ENCODE measurements at places on chromosomes 3 and 15. TPM values are rescaled to one million over a fixed set of nuclear protein-coding genes. Genes with fewer than 3 reads are reported as not detected.

DNA sequence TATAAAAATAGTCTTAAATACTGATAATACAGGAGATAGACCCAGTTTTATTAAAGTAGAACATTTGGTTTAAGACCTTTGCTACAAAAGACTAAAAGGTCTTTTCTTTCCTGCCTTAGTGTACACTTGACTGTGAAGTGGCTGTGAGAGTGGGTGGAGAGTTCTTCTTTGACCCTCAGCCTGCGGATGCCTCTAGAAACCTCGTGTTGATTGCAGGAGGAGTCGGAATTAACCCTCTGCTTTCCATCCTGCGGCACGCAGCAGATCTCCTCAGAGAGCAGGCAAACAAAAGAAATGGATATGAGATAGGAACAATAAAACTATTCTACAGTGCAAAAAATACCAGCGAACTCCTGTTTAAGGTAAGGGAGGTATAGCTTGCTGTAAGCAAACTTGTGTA, 36.5 kb downstream of the OXNAD1 start:
- no peak for DNase-seq

- no peak for DNase-seq
Measured at GRCh38 chr3:153210660-153211059, 48.6 kb downstream of the RAP2B start.

DNA sequence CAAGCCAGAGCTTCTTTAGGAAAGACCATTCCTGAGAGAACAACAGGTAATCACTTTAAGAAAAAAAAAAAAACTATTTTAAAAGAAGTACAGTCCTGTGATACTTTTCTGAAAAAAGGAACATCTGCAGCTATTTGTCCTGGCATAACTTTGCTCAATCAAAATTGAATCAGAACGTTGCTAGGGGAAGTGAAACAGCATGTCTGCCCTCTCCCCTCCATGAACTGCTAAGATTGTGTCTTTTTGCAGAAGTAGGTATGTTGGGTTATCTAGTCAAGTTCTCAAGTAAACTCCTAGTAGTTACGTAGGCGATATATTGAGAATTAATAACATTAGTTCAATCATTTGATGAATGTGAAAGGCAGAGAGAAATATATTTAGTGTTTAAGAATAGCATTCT, 1013.3 kb downstream of the TUSC7 start:
- DNase-seq: no peak

DNA sequence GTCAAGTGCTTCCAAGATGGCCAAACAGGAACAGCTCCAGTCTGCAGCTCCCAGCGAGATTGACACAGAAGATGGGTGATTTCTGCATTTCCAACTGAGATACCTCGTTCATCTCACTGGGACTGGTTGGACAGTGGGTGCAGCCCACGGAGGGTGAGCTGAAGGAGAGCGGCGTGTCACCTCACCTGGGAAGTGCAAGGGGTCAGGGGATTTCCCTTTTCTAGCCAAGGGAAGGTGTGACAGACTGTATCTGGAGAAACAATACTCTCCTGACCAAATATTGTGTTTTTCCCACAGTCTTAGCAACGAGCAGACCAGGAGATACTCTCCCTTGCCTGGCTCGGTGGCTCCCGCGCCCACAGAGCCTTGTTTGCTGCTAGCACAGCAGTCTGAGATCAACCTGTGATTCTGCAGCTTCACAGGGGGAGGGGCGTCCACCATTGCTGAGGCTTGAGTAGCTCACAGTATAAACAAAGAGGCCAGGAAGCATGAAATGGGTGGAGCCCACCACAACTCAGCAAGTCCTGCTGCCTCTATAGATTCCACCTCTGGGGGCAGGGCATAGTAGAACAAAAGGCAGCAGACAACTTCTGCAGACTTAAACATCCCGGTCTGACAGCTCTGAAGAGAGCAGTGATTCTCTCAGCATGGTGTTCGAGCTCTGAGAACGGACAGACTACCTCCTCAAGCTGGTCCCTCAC, 293.5 kb upstream of the SUCLG2 start:
- DNase-seq: peak; percentile 35

- DNase-seq: no peak
Measured at GRCh38 chr3:159185443-159186050, 383.7 kb downstream of the MFSD1 start.

DNA sequence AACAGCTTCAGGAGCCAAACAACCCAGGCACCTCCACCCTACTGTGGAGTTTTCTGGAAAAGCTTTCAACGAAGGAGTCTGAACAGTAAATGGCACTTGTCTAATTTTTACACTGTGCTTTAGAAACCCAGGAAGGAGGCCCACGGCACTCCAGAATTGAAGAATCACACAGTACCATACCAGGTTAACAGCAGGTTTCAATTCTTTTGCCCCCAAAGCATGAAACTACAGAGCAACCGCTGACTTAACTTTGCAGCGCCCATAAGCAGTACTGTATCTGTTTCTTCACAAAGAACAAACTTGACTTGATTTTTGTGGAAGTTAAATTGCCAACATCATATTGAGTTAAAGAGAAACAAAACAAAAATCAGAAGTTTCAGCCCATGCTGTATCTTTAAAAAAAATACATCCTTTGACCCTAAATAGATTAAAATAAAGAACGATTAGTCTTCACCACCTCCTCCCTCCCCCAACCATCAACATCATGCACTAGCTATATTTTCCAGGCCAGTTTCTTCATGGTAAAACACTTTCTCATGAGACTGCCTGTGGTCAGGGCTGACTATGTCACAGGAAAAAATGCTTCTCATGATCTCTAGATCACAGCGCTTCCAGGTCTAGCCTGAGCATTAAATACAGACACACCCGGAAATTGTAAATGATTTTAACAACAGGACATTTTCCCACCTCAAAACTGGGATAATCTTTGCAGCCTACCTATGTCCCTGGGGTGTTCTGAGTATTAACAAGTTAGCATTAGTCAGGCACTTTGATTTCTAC, 456.3 kb downstream of the FOXP1 start:
- peak; percentile 21 for DNase-seq

DNA sequence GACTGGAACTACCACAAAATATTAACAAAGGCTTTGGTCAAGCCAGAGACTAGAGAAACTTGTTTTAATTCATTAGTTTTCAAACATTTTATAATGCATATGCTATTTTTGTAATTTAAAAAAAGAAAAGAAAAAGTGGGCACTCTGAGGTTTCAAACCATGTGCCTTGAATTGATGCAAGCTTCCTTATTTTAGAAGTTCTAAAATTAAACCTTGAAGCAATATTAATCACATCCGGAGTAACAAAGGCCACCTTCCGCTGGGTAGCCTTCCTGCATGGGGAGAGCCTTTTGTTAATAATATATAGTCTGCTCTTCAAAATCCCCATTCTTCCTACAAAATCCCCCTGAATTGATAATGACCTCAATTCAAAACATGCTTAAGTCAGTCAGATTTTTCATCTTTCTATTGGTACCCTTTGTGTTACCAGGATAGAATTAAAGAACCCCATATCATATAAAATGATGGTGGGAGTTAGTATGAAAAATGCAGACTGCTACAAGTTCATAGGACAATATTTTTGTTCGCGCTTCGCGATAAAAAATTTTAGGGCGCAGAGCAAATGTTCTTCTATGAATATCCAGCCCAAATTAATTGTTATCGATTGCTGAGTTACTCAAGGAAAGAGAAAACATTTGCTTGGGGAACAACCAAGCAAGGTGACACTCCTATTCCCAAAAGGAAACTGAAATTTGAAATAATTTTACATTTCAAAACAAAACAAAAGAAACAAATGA, 30.6 kb downstream of the LDHAL6B start:
- no peak for DNase-seq

DNA sequence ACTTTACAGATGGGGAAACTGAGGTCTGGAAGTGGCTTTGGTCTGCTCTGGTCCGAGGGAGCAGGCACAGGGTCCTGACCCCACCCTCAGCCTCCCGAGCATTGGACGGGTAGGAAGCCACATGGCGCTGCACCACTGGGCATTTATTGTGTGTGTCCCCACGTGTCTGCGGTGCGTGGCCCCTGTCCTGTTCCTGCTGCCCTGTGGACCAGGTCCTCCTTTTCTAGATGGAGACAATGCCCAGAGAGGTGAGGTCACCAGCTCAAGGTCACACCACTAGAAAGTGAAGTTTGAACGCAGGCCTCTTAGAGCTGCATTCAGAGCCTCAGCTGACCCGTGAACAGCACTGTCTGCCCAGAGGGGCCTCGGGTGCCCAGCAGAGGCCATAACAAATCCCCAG, 26.8 kb downstream of the DUSP7 start:
- no peak for DNase-seq

- DNase-seq: no peak
Measured at GRCh38 chr3:67228136-67228535, 230.0 kb downstream of the KBTBD8 start.

- no peak for DNase-seq
Measured at GRCh38 chr15:68256675-68257450, 20.7 kb upstream of the FEM1B start.

Gene DGKG
- 10.1 TPM for total RNA-seq

Gene PLSCR5
- total RNA-seq: not detected

Gene HIGD2B
- total RNA-seq: not detected

Gene SERPINI1
- 3.3 TPM for total RNA-seq

Gene TGM5
- 0.14 TPM for total RNA-seq

Gene KBTBD13
- not detected for total RNA-seq
